Astrocyte of the hippocampus (primary cell): ENCODE measurements at places on chromosomes 13 and 19.
A peak's percentile ranks its signal among the peaks of the same experiment; 100 is the strongest.

- no peak for DNase-seq
Measured at GRCh38 chr19:6472713-6473112, 8.6 kb downstream of the CRB3 start.

GRCh38 chr19:4007836-4008539 lies 452 bp downstream of the PIAS4 start:
- DNase-seq: peak; percentile 52

- no peak for DNase-seq
Measured at GRCh38 chr13:65959305-65959704, 1270.8 kb downstream of the PCDH9 start.

GRCh38 chr19:27901078-27901477 lies 1311.9 kb downstream of the UQCRFS1 start:
- DNase-seq: no peak

GRCh38 chr13:91058066-91058465 lies 289.4 kb upstream of the MIR17HG start:
- peak; percentile 62 for DNase-seq

GRCh38 chr13:21399741-21400140 lies 59.4 kb downstream of the ZDHHC20 start:
- no peak for DNase-seq
